ENCODE measurements at places on chromosomes 7 and 10.

GRCh38 chr7:117751775-117752174 is 121.5 kb downstream of the CTTNBP2 start:
- DNase-seq = no peak

DNA sequence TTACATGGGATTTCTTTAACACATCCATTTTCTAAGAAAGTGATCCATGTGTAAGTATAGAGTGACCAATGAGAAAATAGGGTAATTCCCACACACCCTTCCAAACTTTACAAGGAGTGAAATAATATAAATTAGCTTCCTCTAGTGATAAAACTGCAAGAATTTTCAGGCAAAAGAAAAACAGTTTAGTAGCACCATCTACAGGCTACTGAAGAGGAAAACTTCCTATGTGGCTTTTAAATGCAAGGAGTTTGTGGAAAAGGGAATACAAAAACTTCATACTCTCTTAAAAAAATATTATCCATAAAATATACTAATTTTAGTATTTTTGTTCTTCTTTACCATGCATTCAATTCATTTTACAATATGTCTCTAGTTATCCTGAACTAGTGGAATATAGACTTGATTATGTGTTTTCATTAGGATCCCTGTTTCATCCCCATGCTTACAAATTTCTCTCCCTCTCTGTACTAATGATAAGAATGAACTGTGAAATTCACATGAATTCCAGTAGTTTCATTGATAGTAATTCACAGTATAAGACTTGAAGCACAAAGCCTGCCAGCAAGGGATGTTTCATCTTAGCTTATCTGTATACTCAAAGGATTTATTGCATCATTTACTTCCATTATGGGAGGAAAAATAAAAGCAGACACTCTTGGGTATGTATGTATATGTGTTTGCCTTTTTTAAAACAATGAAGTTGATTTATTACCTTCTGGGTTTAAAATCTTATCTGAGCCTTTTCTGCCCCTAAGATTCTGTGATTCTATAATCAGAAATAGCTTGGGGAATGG is 442.9 kb downstream of the AUTS2 start:
- no peak for DNase-seq

DNA sequence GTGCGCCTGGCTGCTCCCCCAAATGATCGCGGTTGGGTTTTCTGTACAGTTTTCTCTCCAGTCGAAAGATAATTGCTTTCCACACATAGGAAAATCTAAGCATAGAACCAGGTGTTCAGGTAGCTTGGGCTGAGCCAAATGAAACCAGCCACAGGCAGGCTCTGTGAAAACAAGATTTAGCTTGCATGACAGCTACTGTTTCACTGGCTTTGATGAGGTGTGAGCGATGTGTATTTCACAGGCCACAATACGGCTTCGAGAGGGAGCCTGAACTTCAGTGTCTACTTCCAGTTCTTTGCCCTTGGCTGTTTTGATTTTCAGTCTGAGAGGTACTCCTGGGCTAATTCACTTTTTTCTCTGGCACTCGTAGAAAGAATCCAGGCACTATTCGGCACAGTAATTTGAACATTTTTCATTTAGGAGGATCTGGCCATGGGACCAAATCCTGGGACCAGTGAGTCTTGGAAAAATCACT is 110.5 kb downstream of the JCAD start:
- no peak for DNase-seq

- no peak for DNase-seq
Measured at GRCh38 chr7:8362723-8363369, 70.6 kb upstream of the NXPH1 start.

- no peak for DNase-seq
Measured at GRCh38 chr7:1864161-1864940, 194.3 kb downstream of the ELFN1 start.

- DNase-seq = no peak
Measured at GRCh38 chr7:87570178-87570577, 30.5 kb downstream of the ABCB1 start.

- DNase-seq = no peak
Measured at GRCh38 chr10:112375721-112376395, 1.9 kb downstream of the ACSL5 start.

GRCh38 chr7:2559283-2559950 is 638 bp downstream of the IQCE start:
- no peak for DNase-seq

DNA sequence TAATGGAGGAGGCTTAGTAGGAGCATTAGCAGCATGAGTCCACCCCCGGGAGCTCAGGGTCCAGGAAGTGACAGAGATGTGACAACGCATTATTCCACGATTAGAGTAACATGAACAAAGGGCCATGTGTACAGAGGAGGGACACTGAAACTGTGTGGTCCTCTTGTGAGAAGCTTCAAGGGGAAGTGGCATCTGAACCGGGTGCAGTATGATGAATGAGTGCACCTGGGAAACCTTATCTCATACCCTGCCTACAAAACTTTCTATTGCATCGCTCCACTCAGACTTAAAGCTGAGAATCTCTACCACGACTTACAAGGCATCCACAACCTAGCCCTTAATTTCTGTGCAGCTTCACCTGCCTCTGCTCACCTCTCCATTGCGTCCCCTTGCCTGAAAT is 115.3 kb upstream of the AMPH start:
- no peak for DNase-seq

GRCh38 chr10:119203006-119203405 is 4.4 kb upstream of the GRK5 start:
- DNase-seq = no peak

DNA sequence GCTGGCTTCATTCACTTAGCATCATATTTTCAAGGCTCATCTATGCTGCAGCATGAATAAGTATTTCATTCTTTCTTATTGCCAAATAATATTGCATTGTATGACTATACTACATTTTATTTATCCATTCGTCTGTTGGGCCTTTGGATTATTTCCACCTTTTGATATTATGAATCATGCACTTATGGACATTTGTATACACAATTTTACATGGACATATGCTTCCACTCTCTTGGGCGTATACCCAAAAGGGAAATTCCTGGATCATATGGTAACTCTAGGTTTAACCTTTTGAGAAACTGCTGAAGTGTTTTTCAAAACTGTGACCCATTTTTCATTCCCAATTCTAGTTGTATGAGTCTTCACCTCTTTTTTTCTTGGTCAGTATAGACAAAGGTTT is 80.3 kb upstream of the GNAI1 start:
- DNase-seq = no peak

DNA sequence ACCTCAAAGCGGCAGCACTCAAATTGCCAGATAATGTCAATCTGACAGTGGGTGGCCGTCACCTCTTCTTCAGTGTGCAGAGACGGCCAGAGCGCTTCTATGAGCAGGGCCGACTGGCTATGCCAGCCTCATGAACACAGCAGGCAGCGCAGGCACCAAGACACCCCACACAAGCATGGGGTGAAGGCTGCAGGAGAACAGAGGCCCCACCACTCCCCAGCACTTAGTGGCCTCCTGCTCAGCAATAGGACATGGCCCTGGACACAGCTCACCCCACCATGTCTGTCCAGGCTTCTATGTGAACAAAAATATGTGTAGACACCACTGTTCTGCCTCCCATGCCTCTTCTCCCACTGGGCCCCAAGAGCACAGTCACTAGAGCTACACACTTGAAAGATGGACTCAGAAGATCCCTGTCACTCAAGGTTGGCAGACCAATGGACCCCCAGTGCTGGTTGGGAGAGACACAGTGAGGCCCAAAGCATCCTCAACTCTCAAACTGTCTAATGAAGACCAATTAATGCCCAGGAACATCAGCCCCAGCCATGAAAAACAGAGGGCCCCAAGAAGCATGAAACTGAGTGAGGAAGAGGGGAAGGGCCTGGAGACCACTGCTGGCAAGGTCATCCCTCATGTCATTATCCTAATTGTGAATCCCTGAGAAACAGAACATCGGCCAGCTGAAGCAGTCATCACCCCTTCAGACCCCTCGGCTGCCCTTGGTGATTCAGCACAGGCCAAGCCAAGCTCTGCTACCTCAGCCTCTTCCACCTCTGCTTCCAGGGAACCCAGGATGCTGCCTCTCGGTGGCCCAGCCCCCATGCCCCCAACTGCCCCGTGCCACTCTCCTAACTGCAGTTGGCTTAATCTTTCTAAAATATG is 77.7 kb downstream of the GRID1 start:
- no peak for DNase-seq

DNA sequence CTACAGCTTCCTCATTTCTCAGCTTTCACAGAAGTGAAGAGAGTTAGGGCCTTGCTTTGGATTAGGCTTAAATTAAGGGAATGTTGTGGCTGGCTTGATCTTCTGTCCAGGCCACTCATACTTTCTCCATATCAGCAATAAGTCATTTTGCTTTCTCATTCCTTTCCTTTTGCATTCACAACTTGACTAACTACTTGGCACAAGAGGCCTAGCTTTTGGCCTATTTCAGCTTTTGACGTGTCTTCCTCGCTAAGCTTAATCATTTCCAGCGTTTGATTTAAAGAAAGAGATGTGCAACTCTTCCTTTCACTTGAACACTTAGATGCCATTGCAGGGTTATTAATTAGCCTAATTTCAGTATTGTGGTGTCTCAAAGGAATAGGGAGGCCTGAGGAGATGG is 712.0 kb downstream of the INHBA start:
- DNase-seq = no peak

Measured in stimulated activated CD4-positive, alpha-beta T cell treated with anti-CD3 and anti-CD28 coated beads, Interleukin-1b, Interleukin-23, amount 100 ng/mL, for 24 hours (primary cell).